Psoas muscle (tissue), 8 donors: ENCODE measurements at places on chromosomes 11 and 22. TPM values are rescaled to one million over a fixed set of nuclear protein-coding genes. Genes with fewer than 3 reads are reported as not detected.

Gene TRIM6
- 0.77 TPM for total RNA-seq

- DNase-seq, result no peak
Observed at GRCh38 chr22:35799150-35799549, 81.5 kb downstream of the APOL5 start.

DNA sequence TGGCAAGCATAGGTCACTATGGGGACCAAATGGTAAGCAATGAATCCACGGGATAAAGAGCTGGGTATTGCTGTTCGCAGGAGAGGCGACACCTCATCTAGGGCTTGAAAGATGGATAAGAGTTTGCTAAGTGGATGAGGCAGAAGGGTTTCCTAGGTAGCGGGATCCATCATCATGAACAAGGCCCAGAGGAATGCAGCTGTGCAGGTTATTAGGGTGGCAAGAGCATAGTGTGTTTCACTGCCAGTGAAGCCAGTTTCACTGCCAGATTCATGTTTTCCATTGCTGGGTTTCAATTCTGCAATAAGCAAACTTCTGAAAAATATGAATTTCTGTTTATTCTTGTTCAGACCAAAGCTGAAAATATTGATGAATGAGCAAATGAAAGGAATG lies 27.2 kb downstream of the WEE1 start:
- DNase-seq, result no peak

GRCh38 chr11:109734566-109734965 lies 312.6 kb downstream of the C11orf87 start:
- no peak for DNase-seq
